ENCODE measurements at places on chromosomes 6 and 20.

- peak; percentile 73 for DNase-seq
Observed at GRCh38 chr20:31569163-31570020, 35.7 kb upstream of the ID1 start.

GRCh38 chr6:79246891-79247290 lies 12.4 kb upstream of the HMGN3 start:
- no peak for DNase-seq

DNA sequence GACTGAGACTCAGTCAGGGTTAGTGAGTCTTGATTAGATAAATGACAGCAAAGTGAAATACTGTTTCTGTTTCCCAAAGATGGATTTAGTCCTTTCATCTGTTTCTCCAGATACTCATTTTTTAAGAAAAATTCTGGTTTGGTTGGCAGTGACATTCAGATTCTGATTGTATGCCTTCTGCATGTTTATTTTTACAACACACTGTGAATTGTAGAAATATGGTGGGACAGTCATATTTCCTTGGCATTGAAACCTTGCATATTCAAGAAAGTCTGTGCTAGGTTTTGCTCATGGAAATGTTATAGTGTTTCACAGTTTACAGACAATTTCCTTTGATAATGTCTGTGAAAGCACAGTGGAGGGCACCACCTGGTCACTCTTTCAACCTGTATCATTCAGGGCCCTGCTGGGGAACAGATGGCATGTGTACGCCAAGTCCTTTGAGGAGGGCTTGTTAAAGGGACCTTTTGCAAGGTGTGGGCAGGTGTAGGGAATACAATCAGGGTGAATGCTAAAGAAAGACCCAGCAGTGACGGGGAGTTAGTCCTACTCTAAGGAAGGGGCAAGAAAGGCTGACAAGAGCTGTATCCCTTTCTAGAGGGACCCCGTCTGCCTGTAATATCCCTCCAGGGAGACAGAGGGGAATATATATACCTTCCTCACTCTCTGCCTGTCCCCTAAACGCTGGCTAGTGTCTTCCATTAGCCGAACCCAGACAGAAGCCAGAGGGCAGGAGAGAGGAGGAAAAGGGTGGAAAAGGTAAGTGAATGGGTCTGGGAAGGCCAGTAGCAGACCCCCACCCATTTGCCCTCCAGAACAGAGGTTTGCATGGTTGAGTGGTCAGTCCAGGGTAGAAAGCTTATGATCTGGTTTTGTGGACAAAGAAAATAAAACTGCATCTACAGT lies 10.2 kb downstream of the PLCB4 start:
- DNase-seq, result no peak

- DNase-seq, result no peak
Observed at GRCh38 chr6:25137916-25138232, 141.3 kb upstream of the CARMIL1 start.

DNA sequence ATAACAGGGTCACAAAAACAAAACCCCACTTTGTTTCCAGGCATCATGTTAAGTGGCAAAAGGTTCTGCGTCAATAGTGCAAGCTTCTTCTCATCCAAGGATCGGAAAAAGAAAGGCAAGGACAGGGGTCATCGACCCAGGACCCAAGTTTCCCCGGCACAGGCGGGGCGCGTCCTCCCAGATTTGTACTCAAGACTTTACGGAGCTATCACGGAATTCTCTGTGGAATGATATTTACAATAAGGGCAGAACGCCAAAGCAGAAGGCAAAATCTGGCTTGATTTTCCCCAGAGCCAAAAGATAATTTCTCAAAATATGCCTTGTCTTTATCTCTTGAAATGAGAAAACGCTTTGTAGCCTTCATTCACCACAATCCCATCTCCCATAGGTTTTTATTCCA lies 25.5 kb downstream of the PDE10A start:
- no peak for DNase-seq

DNA sequence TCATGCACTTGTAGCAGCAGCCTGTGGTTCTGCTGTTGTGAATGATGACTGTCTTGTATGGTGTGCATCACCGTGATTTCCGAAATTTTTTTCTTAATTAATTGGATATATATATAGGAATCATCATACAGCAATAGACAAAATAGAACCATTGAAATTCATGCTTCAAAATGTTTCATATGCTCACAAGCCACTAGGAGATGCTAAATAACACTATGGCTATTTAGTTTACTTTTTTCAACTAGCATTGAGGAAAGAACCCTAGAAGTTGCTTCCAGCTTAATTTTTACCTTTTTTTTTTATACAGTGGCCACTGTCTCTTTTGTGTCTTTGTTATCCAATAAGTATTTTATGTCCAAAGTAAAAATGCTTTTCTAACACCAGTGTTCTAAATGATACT lies 485.4 kb downstream of the CDKAL1 start:
- no peak for DNase-seq

- no peak for DNase-seq
Observed at GRCh38 chr6:134930463-134930862, 19.4 kb downstream of the ALDH8A1 start.

DNA sequence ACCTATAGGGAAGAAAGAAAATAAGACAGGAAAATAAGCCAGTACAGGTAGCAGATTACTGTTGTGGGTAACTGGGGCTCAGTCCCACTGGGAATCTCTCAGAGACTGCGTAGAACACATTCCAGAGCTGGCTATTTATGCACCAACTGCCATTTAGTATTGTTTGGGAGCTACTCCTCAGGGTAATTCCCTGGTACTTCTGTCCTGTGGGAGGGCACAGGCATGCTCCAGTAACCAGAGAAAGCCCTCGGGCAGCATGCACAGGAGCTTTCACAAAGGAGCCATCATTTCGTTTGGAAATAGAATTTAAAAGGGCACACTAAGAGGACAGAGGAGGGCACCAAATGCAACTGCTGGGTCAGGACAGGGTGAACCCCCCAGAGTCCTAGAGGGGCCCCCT lies 148.0 kb upstream of the LRFN2 start:
- DNase-seq, result no peak

GRCh38 chr6:169326067-169326799 lies 72.6 kb upstream of the THBS2 start:
- DNase-seq, result no peak

GRCh38 chr20:37235065-37235464 lies 26.5 kb downstream of the GHRH start:
- peak; percentile 49 for DNase-seq

- no peak for DNase-seq
Observed at GRCh38 chr6:155090166-155090565, 95.1 kb downstream of the TIAM2 start.

- DNase-seq, result no peak
Observed at GRCh38 chr6:15194453-15194852, 51.4 kb upstream of the JARID2 start.

GRCh38 chr6:21053612-21054011 lies 519.4 kb downstream of the CDKAL1 start:
- DNase-seq, result no peak

GRCh38 chr6:14360565-14360964 lies 243.0 kb downstream of the CD83 start:
- no peak for DNase-seq

DNA sequence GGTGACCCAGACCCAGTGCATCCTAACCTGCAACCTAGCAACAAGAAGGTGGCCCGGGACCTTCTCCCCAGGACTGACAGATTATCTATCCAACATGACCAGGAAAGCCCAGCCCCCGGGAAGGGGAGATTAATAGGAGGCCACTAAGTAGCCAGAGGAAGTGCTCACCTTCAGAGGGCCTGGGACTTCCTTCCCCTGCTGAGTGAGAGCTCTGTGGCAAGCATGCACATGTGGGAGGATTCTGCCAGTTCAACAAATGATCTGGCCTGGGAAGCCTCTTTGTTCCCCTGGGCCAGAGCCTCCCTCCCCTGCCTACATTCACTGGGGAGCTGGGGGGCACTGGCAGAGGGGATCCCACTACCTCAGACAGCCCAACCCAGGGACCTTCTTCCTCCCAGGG lies 39.6 kb downstream of the SHLD1 start:
- DNase-seq, result no peak

DNA sequence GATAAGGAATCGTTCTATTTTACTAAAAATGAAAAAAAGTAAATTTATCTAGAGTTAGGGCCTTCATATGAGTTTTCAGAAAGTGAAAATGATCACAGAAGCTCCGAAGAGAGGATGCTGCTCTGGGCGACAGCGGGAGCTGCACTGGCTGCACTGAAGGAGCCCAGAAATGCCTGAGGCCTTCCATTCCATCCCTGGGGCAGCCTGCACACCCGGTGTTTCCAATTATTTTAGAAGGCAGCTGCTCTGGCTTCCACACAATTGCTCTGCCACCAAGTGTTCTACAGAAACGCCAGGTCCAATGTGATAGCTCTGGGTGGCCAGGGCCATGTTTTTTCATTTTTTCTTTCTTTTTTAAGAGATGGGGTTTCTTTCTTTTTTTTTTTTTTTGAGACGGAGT lies 3.6 kb downstream of the DTNBP1 start:
- no peak for DNase-seq

- peak; percentile 29 for DNase-seq
Observed at GRCh38 chr6:93735099-93735498, 315.7 kb upstream of the EPHA7 start.

- no peak for DNase-seq
Observed at GRCh38 chr6:57182017-57182432, 9.9 kb downstream of the BAG2 start.

- no peak for DNase-seq
Observed at GRCh38 chr20:32709632-32710121, 33.6 kb downstream of the COMMD7 start.

- no peak for DNase-seq
Observed at GRCh38 chr6:148457137-148457842, 114.7 kb downstream of the SASH1 start.

DNA sequence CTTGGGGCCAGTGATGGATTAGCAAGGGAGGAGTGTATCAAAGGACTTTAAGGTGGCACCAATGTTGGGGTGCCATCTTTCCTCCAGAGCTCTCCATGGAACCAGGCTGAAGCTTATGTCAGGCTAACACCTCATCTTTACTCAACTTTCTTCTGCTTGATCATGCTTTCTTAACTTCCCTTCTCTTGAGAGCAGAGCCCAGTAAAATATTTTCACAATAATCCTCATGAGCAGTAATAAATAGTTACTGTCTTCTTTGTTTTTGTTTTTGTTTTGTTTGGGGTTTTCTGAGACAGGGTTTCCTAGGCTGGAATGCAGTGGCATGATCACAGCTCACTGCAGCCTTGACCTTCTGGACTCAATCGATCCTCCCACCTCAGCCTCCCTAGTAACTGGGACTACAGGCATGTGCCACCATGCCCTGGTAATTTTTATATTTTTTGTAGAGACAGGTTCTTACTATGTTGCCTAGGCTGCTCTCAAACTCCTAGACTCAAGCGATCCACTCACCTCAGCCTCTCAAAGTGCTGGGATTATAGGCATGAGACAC lies 127.9 kb upstream of the TOP1 start:
- DNase-seq, result no peak

- DNase-seq, result peak; percentile 93
Observed at GRCh38 chr6:127516662-127517273, 2.4 kb downstream of the MTCL3 start.

DNA sequence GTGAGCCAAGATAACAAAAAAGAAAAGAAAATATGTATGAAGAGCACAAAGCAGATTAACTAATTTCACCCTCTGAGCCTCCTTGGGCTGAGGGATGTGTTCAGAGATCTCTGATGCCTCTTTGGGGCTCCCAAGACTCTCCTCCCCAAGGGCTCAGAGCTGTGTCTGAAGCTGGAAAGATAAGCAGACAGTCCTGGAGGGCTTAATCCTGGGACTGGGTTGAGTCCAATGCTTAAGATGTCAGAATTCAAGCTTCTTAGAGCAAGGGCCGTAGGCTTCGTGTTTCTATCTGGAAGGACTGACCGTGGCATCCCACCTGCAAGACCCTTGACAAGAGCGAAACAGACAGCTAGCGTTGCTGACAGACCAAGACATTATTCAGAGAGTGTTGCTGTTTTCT lies 229.0 kb downstream of the ZMYND8 start:
- no peak for DNase-seq

DNA sequence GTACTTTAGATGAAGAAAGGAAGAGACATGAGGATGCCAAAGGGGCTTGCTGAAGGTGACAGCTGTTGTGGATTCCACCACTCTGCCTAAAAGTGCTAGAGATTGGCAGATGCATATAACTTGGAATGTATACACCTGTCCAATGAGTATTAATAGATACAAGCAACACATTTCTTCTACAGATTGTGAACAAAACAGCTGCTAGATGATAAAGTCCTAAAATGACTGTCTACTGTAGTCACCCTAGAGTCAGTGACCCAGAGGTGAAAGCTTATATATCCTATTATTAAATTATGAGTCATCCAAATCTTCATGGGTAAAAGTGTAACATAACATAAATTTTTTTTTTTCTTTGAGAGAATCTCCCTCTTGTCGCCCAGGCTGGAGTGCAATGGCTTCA lies 5.2 kb downstream of the RNF217 start:
- DNase-seq, result no peak

- DNase-seq, result no peak
Observed at GRCh38 chr6:52786249-52786956, 17.2 kb downstream of the GSTA1 start.

GRCh38 chr6:119966484-119966883 lies 616.9 kb upstream of the MAN1A1 start:
- DNase-seq, result no peak

- DNase-seq, result no peak
Observed at GRCh38 chr6:128821116-128821515, 61.8 kb upstream of the LAMA2 start.

DNA sequence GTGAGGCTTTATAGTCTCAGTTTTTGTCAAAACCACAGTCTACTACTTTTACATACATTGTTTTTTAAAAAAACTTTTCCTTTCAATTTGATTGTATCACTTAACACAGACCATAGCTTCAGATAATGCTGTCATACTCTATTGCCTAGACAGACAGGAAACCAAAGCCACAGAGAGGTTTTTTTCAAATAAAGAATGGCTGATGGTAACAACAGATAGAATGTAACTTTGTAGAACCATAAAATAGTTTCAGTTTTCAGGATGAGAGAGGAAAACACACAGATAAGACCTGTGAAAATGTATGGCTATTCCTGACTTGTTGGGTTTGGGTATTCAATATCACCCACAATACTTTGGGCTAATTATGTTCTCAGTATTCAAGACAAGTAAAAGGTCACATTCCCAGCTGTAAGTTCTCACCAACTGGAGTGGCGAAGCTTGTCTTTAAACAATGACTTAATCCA lies 94.0 kb downstream of the ADGRG6 start:
- DNase-seq, result no peak

GRCh38 chr20:57594092-57594951 lies 25.9 kb downstream of the ZBP1 start:
- peak; percentile 32 for DNase-seq
